ENCODE measurements at places on chromosomes 1 and 21.

- no peak for DNase-seq
Measured at GRCh38 chr1:84223751-84224432, 77.6 kb upstream of the SAMD13 start.

- DNase-seq = no peak
Measured at GRCh38 chr1:232806186-232806510, 932 bp downstream of the MAP10 start.

DNA sequence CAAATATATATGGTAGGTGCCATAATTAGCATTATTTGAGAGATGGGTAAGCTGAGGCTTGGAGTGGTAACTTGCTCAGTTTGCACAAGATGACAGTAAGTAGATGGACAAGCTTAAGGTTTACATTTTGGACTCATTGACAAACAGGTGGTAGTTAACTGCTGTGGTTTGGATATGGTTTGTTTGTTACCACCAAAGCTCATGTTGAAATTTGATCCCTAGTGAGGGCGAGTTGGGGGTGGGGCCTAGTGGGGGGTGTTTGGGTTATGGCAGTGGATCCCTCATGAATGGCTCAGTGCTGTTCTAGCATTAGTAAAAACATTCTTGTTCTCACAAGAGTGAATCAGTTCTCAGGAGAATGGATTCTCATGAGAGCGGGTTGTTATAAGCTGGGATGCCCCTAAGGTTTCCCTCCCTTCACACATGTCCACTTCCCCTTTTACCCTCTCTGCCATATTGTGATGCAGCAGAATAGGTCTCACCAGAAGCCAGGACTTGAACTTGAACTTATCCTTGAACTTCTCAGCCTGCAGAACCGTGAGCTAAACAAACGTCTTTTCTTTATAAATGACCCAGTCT, 6.6 kb upstream of the PRRX1 start:
- no peak for DNase-seq

- DNase-seq = no peak
Measured at GRCh38 chr1:168304865-168305264, 24.2 kb downstream of the TBX19 start.

- no peak for DNase-seq
Measured at GRCh38 chr1:5410652-5411051, 581.6 kb downstream of the NPHP4 start.

DNA sequence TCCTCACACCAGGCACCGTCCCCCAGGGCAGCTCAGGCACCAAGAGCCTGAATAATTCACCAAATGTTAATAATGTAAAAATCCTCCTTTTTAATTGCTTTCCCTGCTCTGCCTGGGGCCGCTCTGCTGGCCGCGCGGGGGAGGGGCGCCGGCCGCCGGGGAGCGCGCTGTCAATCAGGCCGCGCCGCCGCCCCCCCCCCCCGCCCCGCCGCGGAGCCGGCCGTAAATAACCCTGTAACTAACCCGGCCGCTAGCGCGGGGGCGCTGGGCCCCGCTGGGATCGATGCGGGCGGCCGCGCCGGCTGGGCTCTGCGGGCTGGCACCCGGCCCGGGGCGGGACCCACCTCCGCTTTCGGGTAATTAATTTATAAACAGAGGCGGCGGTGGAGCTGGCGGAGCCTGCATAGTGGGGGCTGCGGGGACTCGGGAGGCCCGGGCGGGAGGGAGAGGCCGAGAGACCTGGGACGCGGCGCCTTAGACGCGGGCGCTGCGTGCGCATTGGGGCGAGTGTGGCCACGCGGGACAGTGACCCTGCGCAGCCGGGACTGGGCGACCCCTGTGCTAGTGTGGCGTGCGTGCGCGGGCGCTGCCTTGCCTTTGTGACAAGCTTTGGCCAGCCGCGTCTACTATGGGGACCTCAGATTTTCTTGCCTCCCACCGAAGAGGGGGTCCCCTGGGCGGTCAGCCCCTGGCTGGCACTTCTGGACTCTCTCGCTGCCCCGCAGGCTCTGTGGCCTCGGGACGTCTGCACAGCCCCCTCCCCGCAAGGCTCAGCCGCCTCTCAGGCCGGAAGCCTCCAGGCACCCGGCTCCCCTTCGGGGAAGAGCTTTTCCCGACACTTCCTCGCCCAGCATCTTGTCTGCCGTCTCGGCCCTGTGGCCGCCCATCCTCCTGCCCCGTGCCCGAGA, 16.6 kb downstream of the SAMD11 start:
- DNase-seq = no peak

DNA sequence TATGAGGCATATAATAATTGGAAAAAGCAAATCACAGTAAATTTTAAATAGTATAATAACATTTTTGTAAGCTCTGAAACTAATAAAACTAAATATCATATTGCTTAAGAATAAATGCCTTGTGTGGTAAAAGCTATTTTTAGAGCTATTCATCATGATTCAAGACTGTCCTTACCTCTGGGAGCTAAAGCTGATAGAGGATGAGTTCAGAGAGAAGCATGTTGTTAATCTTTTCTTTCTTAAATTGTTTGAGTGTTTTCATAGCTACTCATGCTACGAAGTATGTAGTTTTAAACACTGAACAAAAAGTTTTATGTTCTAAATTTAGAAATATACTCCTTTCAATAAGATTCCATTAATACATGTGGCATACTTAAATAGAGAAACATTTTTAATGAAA, 30.5 kb downstream of the IFI16 start:
- no peak for DNase-seq

- no peak for DNase-seq
Measured at GRCh38 chr21:45858180-45858579, 123.4 kb upstream of the COL6A1 start.

- DNase-seq = no peak
Measured at GRCh38 chr1:111270771-111271463, 19.7 kb upstream of the CHIA start.

GRCh38 chr1:170660281-170660713, 3.6 kb upstream of the PRRX1 start:
- DNase-seq = no peak

- DNase-seq = no peak
Measured at GRCh38 chr1:61682891-61683290, 42.0 kb downstream of the TM2D1 start.

GRCh38 chr21:43782431-43783097, 6.5 kb upstream of the CSTB start:
- no peak for DNase-seq

GRCh38 chr1:94247138-94248094, 10.0 kb upstream of the ARHGAP29 start:
- no peak for DNase-seq

GRCh38 chr1:197801684-197802083, 26.4 kb upstream of the DENND1B start:
- DNase-seq = no peak

- DNase-seq = peak; percentile 61
Measured at GRCh38 chr21:42218836-42219605, at the start of gene ABCG1. Gene ABCG1, plus strand, starts transcription at chr21:42219140. Its CDS starts 123 bp downstream, at chr21:42219263.

DNA sequence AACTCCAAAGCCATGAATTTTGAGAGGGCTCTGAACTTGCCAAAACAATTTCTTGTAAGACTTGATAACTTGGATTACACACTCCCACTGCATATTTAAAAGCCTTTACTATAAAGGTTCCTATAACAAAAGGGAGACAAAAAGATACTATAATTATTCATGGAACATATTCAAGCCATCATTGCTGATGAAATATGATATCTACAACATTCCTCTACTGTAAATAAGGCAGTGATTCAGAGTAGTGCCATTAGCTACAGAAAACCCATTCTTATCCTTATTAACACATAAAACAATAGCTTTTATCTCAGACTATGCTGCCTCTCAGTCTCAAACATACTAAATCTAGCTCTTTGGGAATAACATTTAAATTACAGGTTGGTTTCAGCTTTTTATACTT, 675.5 kb upstream of the CXADR start:
- DNase-seq = no peak

DNA sequence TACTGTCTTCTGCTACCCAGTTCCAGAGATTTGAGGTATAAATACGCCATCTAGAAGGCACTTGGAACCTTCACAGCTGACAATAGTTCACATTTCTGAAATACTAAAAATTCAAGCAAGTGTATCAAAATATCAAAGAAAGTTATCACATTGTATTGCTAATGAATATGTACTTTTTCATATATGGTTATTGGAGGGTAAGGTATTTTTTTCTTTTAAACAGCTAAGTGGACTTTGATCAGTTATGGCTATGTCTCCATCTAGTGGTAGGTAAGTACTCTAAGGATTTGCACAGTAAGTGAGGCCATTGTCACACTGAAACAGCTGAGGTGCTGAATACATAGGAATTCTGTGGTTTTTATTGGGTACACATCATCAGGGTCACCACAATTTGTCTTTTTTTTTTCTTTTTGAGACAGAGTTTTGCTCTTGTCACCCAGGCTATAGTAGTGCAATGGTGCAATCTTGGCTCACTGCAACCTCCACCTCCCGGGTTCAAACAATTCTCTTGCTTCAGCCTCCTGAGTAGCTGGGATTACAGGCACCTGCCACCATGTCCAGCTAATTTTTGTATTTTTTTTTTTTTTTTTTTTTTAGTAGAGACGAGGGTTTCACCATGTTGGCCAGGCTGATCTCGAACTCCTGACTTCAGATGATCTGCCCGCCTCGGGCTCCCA, 49.1 kb upstream of the CR2 start:
- no peak for DNase-seq

DNA sequence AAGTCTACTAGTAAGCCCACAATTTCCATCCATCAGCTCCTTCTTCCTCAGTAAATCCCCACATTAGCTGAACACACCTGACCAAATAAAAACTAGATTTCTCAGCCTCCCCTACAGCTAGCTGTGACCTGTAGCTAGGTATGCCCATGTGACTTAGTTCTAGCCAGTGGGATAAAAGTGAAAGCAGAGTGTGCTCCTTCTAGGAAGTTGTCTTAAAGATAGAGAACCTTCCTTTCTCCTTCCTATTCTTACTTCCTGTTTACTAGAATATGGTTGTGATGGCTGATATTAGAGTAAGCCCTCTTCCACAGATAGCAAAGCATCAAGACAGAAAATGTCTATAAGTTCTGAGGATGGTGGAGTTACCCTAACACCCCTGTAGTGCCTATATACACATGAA, 67.0 kb downstream of the PIK3R3 start:
- no peak for DNase-seq

GRCh38 chr1:115426231-115426771, 88.3 kb upstream of the NGF start:
- no peak for DNase-seq

DNA sequence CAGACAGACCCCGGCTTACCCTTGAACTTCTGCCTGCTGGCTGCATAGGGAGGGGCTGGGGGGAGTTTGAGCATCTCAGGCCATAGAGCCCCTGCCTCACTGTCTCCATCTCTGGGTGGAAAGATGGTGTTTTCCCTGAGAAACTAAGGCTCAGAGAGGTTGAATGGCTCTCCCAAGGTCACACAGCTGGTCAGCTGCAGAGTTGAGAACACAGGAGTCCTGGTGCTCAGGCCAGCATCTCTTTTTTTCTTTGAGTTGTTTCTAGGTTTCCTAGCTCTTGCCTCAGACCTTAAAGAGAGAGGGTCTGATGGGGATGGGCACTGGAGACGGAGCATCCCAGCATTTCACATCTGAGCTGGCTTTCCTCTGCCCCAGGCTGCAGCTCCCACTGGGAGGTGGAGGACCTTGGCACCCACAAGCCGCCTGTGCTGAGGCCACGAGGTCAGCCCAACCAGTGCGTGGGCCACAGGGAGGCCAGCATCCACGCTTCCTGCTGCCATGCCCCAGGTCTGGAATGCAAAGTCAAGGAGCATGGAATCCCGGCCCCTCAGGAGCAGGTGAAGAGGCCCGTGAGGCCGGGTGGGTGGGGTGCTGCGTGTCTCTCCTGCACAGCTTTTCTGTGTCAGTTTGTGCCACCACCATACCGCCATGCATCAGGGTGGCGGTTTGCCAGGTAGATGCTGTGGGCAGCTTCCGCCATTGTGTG, 21.8 kb downstream of the PCSK9 start:
- no peak for DNase-seq

DNA sequence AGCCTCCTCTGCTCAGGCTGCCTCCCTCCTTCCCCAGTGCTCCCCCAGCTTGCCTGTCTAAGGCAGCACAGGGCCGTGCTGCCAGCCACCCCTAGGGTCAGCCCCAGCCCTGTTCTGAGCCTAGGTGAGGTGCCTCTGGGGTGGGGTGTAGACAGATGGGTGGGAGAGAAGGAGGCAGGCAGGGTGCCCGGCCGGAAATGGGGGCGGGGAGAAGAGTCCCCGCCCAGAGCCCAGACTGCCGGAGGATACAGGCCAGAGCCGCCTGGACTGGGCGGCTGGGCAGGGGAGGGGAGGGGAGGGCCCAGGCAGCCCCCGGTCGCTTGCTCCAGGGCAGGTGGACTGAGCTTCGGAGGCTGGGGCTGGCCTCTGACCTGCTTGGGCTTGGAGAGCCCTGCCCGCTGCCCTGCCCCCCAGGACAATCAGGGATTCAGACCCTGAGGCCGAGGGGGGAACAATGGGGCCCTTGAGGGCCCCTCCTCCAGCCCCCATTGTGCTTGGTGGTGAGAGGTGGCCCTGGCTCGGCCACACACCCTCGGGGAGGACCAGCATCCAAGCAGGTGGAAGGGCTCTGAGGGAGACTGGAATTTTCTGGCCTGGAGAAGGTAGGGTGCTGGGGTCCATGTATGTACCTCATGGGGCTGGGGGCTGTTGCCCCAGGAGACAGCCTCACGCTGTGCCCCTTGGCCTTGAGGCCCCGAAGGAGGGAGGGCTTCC, at the start of gene GJC2:
Gene GJC2 (plus strand): TSS at position 525 of the 714 bp plus-strand sequence. CDS start 7,829 bp downstream, outside the sequence.
- no peak for DNase-seq

DNA sequence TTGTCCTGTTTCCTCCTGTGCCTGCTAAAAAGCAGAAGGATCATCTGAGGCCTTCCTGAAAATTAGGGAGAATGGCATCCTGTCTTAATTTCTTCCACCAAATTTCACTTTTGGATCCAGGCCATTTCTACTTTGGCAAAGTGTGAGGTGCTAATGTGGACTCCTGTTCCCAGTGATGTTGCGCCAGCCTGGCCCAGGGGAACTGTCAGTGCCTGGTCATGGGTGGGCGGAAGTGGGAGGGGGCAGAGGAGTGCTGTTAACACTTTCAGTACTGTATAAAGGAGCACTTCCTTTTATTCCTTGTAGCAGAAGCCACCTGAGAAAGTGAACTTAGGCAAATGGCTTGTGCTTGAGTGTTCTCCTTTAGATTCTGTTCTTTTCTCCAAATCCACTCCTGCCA, 19.9 kb downstream of the ELAPOR1 start:
- DNase-seq = no peak

DNA sequence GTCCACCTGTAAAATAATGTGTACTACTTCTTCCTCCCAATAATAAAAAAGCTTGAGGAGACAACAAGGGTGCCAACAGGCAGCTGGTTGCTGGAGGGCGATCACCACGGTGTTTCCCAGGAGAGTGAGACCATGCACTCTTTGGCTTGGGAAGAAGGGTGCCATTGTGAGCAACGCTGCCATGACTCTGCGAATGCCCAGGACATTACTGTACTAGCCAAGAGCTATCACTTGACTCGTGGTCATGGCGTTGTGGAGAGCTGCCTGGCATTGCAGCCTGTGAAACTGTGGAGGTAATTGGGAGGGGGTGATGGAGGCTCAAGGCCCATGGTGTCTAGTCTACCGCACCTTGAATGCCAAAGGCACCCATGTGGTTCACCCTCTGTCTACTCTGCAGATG, 14.6 kb upstream of the PRMT2 start:
- DNase-seq = no peak

GRCh38 chr1:197779921-197780320, 4.6 kb upstream of the DENND1B start:
- DNase-seq = no peak

Data from T-helper 1 cell (primary cell).